Hematopoietic multipotent progenitor cell treated with erythropoietin and hydrocortisone succinate and interleukin-3 and kit ligand, for 17 days (in vitro differentiated cells): ENCODE measurements at places on chromosomes 7 and 10.
A peak's percentile ranks its signal among the peaks of the same experiment; 100 is the strongest.

GRCh38 chr7:37728747-37729146 is 45.2 kb downstream of the GPR141 start:
- DNase-seq, result no peak

- DNase-seq, result peak; percentile 68
Measured at GRCh38 chr10:100518761-100519241, 860 bp downstream of the SEC31B start.

GRCh38 chr10:43407148-43407575 is 1.8 kb downstream of the HNRNPF start:
- no peak for DNase-seq

DNA sequence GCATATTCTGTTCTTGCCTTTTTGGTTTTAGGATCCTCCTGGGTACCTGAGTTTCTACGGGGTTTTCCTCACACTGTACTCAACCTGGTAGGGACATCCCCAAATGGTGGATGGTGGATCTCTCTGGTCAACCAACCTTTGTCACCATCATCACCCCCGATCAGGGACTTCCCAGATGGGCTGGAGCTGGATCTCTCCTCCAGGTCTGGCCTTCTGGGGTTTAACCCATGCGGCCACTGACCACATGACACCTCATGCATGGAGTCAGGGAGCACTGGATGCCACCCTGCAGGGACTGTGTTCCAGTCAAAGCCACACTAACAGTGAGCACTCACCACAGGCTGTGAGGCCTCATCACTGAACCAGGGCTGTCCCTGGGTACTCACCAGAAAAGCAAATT is 80.0 kb downstream of the CELF2 start:
- no peak for DNase-seq

GRCh38 chr7:30176463-30177109 is 41.8 kb downstream of the MTURN start:
- no peak for DNase-seq

DNA sequence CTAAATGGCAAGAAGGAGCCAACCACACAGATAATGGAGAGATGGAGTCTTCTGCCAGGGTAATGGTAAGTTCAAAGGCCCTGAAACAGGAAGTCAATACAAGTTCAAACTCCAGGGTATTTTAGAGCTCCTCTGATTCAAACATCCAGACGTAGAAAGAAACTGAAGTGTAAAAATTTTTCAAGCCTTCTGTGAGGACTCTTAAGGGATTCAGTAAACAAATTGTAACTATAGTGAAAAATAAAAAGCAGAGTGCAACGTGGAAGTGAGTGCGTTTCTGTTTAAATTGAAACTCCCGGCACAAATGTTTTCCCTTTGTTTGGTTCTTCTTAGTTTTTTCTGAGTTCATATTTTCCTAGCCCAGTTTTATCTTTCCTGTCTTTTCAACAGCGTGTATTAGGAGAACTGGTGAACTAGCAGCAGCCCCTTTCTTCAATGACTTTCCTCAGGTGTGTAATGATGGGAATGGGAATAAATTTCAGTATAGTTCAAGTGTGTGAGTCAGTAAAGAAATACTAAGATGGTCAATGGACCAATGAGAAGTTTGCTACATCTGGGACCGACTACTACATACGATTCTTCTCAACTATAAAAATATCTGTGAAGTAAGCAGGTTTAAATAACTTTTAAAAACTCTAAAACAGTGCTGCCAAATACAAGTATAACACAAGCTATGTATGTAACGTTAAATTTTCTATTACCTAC is 298.9 kb downstream of the CSTF2T start:
- no peak for DNase-seq

DNA sequence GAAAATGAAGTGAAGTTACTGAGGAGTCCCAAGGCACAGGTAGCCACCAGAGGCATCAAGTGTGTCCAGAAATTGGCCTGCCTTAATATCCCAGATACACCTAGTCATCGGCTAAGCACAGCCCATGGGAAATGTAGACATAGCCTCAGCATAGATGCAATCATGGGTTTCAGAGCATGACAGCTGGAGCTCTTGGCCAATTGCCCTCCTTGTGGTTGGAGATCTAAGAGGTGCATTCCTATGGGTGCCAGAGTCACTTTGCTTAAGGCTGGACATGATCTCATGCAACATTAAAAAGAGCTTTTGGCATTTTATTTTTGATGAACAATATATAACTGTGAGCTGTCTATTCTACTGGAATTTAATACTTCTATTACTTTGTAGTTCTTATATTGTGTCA is 758.0 kb upstream of the LRRTM3 start:
- no peak for DNase-seq

DNA sequence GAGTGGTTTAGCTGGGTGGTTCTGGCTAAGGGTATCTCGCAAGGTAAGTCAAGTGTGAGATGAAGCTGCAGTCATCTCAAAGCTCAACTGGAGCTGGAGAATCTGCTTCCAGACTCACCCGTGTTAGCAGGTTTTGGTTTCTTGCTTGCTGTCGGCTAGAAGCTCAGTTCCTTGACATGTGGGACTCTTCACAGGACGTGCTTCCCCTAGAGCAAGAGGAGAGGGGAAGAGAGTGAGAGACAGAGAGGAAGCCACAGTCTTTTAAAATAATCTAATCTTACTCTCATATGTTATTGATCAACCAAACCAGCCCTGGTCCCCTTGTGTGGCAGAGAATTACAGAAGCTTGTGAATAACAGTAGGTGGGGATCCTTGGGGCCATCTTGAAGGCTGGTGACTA is 199.5 kb downstream of the REEP3 start:
- DNase-seq, result no peak

GRCh38 chr10:71854031-71854430 is 3.0 kb upstream of the PSAP start:
- DNase-seq, result no peak

DNA sequence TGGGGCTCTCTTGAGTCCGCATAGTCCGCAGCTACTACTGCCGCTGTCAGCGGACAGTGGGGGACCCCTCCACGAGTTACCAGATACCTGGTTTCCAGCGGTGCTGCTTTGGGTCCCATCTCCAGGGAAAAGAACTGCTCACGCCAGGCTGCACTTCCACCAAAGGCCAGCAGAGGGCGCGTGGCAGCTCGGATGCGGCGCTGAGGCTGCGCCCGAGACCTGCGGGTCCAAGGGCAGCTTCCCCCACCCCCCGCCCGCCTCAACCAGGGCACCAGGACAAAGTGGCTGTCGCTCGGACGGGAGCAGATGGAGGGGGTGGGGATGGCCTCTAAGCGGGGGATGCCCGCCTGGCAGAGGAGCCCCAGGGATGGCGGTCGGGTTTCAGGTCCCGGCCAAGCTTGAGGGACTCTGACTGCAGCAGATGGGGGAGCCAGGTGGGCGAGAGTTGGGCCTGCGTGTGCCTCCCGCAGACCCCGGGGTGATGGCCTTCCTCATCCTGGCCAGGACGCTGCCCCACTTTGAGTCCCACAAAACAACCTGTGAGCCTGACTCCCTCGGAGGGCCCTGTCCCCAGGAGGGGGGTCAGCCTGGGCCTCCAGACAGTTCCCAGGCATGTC is 23.8 kb upstream of the ZNF735 start:
- DNase-seq, result no peak

GRCh38 chr7:73703757-73704639 is 15.5 kb downstream of the STX1A start:
- peak; percentile 30 for DNase-seq

GRCh38 chr10:7853890-7854289 is 35.6 kb downstream of the TAF3 start:
- no peak for DNase-seq

- DNase-seq, result peak; percentile 13
Measured at GRCh38 chr10:84214612-84215235, 10.6 kb downstream of the LRIT2 start.

DNA sequence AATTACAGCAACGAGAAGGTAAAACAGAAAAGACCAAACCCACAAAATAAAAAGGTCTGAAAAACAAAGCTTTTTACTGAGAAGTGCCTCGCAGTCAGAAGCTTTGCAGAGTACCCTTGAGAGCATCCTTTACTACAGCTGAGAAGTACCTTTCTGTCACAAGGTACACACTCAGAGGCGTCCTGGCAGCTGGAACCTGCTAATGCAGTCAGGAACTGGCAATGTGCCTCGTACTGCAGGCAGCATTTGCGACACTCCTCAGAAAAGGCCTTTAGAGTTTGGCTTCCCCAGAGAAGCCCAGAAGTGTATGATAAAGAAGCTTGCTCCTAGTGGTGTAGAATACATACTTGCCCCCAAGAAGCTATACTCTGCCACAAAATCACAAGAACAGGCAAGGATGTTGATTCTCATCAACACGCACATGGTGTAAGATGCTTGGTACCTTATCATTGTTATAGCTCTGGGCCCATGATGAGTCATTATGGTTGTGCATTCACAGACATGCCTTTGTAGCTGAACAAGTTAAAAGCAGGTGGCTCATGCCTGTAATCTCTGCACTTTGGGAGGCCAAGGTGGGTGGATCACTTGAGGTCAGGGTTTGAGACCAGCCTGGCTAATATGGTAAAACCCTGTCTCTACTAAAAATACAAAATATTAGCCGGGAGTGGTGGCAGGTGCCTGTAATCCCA is 2.0 kb upstream of the GTPBP4 start:
- DNase-seq, result no peak

DNA sequence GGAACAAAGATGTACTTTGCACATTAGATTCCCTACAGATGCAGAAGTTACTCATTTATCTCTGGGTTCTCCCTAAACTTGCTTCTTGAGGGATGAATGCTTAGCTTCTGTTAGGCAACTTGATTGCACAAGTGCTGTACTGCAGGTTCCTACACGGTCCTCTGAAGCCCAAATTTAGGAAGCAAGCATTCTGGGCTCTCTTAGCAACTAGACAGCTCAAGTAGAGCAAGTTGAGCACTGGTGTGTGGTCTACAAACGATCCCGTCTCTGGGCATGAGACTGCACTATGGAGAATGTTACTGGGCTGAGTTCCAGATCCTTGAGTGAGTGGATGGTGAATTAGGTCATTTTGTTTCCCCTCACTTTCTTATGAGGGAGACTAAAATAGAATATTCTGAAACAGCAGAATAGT is 14.3 kb downstream of the SEMA3D start:
- no peak for DNase-seq

DNA sequence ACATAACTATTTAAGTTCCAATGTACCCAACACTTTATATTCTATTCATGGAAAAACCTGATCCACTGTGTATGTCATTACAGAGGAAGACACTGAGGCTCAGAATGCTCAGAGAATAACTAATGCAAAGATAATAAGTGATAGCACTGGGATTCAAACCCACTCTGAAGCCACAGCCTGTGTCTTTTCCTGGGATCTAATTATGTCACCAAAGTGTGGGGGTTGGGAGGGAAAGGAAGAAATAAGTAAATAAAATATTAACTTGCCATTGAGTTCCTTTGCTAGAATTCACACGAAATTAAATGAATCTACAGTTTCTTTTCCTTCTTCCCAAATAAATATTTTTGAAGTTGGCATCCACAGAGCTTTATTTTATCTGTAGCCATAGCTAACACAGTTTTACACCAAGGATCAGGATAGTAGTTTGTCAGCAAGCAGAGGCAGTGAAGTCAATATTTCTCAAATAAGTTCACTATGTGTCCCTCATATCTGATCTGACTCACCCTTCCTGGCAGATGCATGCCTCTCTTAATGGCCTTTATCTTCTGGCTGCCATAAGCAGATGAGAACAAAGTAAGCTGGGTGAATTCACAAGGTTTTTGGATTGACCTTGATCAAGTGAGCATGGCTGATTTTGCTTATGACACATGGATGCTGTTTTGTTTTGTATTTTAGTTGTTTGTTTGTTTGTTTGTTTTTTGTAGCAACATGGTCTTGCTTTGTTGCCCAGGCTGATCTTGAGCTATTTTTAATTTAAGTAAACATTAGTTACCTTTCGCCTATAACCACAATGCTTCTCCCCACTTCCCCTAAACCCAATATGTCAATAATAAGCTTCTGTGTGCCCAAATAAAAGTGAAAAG is 6.3 kb downstream of the RAPGEF5 start:
- no peak for DNase-seq

DNA sequence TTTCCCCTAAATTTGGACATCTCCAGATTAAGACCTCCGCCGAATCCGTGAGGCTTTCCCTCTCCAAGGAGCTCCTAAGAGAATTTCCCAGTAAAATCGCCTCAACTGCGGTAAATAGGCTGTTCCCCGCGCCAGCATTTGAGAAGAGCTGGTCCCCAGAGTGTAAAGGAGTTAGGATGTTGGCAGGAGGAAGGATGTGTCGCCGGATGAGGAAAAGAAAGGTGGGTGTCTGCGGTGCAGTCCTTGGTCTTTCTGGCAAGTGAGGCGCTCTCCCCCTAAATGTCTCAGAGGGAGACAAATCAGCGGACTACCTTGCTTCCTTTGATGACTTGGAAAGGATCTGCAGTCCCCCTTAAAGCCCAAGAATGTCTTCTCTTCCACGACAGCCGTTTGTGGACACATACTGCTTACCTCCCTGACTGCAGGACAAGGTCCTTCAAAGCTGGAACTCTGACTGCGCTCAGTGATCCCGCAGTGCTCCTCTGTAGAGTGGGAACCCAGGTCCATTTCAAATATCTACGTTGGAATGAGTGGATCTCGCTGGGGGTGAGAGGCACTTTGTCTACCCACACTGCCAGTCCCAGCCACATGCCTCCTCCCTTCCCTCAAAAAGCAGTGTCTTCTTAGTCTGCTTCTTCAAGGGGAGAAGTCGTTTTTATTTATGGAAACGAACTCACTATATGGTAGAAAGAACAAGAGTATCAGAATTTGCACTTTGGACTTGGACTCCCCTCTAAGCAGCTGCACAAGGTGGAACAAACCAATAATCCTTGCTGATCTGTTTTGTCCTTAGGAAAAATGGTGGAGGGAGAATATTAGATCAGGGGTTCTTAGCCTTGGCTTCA is 1.1 kb upstream of the DLG5 start:
- DNase-seq, result no peak

GRCh38 chr7:41107330-41107937 is 595.5 kb downstream of the INHBA start:
- no peak for DNase-seq

- no peak for DNase-seq
Measured at GRCh38 chr7:83451501-83452045, 197.4 kb downstream of the SEMA3E start.

- no peak for DNase-seq
Measured at GRCh38 chr7:93938293-93938692, 16.8 kb downstream of the GNG11 start.

DNA sequence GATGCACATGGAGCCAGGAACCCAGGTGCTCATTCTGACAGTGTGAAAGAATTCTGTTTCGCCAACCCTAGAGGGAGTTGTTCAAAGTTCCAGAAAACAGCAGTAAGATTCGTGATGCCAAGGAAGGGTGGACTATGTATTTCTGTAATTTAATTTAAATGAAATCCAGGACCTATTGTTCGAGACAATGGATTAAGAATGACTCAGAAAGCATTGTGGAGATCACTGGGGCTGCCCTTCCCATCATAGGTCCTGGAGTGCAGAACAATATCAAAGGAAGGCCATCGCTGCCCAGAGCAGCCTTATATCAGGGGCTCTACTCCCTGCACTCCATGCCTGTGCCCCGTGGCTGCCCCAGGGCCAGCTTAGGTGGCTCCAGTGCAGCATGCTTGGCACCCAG is 32.1 kb upstream of the CALD1 start:
- DNase-seq, result no peak

DNA sequence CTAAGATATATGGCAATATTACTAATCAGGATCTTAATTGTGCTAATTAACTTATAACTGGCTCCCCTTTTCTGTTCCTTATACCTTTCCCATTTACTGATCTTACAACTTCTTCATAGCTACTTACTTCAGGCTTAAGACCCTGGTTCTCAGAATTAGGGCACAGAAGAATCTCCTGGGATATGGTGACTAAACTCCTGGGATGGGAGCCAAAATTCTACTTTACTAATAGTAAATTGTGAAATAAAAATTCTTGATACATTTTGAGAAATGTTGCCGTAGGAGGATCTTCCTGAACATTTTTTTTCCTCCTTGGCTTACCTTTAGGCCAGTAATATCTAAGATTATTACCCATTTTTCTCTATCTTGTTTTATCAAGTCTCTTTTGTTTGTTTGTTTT is 309.5 kb downstream of the ATRNL1 start:
- no peak for DNase-seq
